Central memory CD8-positive, alpha-beta T cell (primary cell): ENCODE measurements at places on chromosomes 3 and 15.

- no peak for DNase-seq
Observed at GRCh38 chr3:123410149-123410515, 38.8 kb downstream of the ADCY5 start.

DNA sequence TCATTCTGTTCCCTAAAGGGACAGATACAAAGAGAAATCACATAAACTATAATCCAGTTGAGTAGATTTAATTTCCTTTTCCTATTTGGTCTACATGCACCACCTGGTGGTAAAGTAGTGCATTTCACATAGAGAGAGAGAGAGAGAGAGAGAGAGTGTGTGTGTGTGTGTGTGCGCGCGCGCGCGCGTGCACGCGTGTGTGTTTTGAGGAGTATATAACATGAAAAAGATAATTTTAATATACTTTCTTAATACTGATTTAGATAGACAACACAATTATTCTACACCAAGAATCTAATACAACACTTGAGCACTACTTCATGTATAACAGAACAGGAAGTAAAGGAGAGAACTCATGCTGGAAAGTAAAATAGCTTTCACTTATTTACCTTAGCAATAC, 1.1 kb upstream of the FGF7 start:
- peak; percentile 10 for DNase-seq

- DNase-seq: no peak
Observed at GRCh38 chr15:42010434-42010833, 10.4 kb downstream of the PLA2G4E start.

DNA sequence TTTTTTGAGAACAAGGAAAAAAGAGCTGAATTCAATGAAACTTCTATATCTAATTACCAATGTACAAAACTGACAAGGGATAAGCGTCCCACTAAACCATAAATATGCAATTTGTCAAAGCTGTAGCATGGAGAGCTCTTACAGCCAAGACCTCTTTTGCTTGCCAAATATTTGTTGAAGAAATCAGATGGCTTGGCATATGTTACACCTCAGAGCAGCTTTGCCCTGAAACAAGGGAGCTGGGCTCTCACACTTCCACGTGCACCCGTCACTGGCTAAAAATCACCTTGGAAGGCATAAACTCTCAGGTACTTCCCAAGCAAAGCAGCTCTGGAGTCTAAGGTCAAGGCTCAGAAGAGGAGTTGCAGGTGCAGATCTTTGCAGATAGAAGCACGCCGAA, 324.7 kb upstream of the SLCO3A1 start:
- DNase-seq: no peak

GRCh38 chr3:69819282-69819681, 80.0 kb downstream of the MITF start:
- no peak for DNase-seq

- DNase-seq: no peak
Observed at GRCh38 chr3:102195198-102195948, 239.4 kb upstream of the ZPLD1 start.

- DNase-seq: peak; percentile 59
Observed at GRCh38 chr15:34583399-34584329, at the start of gene GOLGA8B. TSS of gene GOLGA8B (minus strand) at chr15:34583651. CDS start at chr15:34535912, 47,739 bp downstream.

GRCh38 chr3:197906850-197907187, 43.2 kb upstream of the RPL35A start:
- no peak for DNase-seq

GRCh38 chr3:14871456-14872200, 52.9 kb downstream of the FGD5 start:
- DNase-seq: no peak

- DNase-seq: no peak
Observed at GRCh38 chr3:122357828-122358702, 25.0 kb downstream of the MIX23 start.

- no peak for DNase-seq
Observed at GRCh38 chr15:38217191-38217595, 35.4 kb upstream of the SPRED1 start.

DNA sequence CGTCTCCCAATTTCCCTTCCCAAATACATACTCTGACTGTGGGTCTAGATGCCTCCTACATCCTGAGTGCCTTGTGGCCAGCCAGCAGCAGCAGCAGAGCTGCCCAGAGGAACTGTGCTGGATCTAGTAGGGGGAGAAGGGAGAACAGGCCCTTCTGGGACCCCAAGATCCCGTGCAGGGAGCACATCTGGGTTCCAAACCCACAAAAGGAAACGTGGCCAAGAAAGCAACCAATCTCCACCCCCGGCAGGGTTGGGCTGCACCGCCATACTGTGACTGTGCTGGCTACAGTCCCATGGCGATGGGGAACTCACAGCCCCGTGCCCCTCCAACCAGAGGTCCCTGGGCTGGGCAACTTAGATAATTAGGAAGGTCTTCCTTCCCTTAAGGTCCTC, 86.3 kb downstream of the PPCDC start:
- no peak for DNase-seq

DNA sequence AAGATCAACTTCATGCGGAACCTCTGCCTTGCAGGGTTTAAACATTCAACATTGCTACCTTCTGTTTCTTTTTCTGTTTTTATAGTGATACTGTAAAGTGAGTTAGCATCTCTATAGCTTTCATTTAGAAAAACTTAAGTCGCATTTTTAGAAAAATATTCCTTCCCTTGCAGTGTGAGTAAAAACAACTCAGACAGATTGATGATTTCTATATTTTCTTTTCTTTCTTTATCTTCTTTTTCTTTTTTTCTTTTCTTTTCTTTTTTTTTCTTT, 2.8 kb upstream of the MEIS2 start:
- DNase-seq: no peak

- no peak for DNase-seq
Observed at GRCh38 chr3:134840459-134840858, 45.4 kb downstream of the EPHB1 start.

DNA sequence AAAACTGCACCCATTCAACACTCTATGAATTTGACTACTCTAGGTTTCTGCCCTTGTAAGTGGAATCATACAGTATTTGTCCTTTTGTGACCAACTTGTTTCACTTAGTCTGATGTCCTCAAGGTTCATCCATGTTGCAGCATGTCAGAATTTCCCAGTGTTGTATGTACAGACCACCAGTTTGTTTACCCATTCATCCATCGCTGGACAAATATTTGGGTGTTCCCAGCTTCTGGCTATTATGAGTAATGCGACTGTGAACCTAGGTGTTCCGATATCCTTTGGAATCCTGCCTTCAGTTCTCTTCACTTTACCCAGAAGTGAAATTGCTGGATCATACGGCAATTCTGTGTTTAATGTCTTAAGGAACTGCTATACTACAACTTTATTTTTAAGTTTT, 12.6 kb downstream of the RPL32 start:
- DNase-seq: no peak
